ENCODE measurements at places on chromosomes 2 and 18. TPM values are rescaled to one million over a fixed set of nuclear protein-coding genes. Genes with fewer than 3 reads are reported as not detected.

The MDH1B gene
- total RNA-seq: 1.3 TPM

DNA sequence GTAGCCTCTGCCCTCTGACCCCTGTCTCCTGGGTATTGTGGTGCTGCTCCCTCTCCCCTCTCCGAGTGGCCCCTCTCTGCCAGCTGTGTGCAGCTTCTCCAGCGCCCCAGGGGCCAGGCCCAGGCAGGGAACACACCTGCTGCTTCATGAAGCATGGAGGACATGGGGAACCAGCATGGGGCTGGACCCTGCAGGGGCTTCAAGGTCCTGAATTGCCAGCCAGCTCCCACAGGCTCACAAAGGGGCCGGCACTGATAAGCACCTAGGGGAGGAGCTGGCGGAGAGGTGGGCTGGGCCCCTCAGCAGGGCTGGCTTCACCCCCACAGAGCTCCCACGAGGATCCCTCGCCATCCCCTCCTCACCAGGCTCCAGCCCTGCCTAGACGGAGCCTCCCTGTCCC lies 77.4 kb upstream of the GPC1 start:
- no peak for DNase-seq

DNA sequence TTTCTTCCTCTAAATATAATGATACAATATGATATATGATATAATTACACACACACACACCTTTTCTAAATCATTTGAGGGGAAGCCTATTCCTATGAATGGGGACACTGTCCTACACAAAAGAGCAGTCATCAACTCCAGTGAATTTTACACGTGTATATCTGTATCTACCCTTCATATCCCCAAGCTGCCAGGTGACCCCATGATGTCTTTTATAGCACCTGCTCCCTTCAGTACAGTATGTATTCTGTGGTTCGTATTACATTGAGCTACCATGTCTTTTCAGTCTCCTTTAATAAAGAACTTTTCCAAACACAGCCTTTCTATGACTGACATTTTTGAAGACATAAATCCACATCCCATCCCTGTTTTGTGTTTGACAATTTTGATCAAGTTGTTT lies 19.0 kb downstream of the TBC1D8 start:
- no peak for DNase-seq

The C2orf80 gene
- not detected for total RNA-seq

DNA sequence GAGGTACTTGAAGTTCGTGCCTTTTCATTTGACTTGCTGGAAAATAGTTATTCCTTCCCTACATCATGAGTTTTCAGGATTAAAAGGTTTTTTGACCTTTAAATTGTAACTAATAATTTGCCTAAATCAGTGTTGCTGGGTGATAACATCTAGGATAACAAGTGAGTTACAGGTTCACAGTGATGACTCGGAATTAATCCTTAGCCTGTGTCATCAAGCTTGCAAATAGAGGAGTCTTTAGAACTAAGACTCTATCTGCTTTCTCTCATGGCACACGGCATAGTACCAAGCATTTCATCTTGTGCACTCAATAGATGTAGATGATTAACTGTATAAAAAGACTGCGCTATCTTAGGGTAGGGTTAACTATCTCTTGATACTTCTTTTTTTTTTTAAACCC lies 79.5 kb downstream of the CAMKMT start:
- no peak for DNase-seq

The CIB4 gene
- not detected for total RNA-seq

DNA sequence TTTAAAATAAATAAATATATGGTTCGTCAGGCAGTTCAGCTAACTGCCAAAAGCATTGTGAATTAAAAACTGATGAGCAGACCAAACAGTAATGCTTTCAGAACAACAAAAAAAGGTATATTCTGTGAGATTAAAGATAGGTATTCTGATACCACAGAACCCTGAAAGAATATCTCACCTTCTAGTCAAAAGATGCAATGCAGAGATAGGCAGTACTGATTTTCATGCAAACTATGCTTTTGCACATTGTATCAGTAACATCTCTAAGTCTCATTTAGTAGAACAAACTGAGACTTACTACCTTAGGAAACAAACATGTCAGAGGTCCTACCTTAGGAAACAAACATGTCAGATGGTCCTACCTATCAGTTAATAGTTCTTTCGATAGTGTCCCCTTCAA lies 32.4 kb downstream of the CUL3 start:
- DNase-seq: no peak
